Globus pallidus (tissue), 1 donor: ENCODE measurements at places on chromosomes 1 and 21.

- DNase-seq, result no peak
These were observed 134.2 kb upstream of the HP1BP3 start for GRCh38 chr1:20921285-20921684.

GRCh38 chr1:208036918-208037766, 126.2 kb upstream of the CD34 start:
- no peak for DNase-seq

DNA sequence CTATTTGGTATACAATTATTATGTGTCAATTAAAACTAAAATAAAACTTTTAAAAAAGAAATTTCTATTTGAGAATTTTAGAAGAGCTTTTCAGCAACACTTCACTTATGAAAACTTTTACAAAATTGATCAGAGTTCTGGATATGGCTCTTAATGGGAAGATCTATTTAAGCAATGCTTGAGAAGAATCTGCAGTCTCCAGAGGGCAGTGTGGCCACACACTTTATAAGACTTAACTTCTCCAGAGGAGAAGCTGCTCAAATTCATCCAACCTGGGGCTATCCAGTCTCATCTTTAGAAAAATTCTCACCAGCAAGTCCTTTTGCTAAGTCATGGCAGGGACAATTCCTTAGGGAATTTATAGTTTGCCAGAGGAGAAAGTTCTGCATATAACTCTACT, 25.2 kb upstream of the AGO1 start:
- no peak for DNase-seq

DNA sequence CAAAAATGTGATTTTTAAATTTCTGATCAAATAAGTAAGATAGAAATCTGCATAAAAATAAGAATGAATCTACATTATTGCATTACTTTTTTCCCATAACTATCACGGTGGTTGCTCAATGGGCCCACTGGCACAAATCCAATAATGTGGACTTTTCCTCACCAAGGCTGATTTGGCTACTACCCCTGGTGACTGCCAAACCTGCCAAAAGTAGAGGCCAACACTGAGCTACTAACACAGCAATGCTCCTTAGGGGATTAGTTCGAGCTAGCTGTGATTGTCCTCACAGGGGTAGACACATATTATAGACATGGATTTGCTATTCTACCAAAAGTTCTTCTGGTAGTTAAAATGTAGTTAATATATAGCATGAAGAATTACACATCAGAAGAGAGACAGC, 107.7 kb upstream of the ZNHIT6 start:
- no peak for DNase-seq

DNA sequence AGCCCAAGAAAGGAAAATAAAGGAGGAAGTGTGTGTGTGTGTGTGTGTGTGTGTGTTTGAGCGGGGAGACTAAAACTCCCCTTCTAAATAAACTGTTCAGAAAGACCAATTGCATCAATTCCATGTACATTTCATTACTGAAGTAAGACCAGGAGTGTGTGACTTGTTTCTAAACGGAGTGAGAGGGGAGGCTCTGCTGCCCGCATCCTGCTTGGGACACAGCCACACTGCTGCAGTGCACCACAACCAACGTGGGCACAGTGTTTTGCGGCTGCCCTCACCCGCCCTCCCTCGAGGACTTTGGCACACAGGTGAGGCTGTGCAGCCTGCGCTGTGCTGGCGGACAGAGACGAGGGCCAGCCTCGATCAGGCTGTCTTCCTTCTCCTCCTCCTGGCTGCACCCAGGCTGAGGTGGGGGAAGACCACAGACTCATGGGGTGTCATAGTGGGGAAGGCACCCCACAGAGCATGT, 31.0 kb upstream of the H6PD start:
- no peak for DNase-seq

DNA sequence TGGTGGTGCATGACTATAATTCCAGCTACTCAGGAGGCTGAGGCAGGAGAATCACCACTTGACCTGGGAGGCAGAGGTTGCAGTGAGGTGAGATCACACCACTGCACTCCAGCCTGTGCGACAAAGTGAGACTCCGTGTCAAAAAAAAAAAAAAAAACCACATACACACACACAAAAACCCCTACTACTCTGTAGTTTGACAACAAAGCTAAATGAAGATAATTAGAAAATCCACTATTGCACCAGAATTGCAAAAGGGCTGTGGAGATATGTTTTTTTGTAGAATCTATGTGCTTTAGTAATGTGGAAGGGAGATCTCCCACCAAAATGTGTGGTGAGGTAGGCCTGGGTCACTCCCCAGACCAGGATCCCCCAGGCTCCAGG, 32.2 kb upstream of the KHDRBS1 start:
- no peak for DNase-seq

GRCh38 chr21:41497008-41497407, 10.9 kb downstream of the TMPRSS2 start:
- DNase-seq, result no peak

GRCh38 chr21:36689324-36689723, 9.6 kb upstream of the SIM2 start:
- no peak for DNase-seq

- DNase-seq, result no peak
These were observed 735.3 kb upstream of the ADGRL4 start for GRCh38 chr1:79741720-79742421.

- no peak for DNase-seq
These were observed 135.7 kb downstream of the RGS7 start for GRCh38 chr1:241221319-241221718.

DNA sequence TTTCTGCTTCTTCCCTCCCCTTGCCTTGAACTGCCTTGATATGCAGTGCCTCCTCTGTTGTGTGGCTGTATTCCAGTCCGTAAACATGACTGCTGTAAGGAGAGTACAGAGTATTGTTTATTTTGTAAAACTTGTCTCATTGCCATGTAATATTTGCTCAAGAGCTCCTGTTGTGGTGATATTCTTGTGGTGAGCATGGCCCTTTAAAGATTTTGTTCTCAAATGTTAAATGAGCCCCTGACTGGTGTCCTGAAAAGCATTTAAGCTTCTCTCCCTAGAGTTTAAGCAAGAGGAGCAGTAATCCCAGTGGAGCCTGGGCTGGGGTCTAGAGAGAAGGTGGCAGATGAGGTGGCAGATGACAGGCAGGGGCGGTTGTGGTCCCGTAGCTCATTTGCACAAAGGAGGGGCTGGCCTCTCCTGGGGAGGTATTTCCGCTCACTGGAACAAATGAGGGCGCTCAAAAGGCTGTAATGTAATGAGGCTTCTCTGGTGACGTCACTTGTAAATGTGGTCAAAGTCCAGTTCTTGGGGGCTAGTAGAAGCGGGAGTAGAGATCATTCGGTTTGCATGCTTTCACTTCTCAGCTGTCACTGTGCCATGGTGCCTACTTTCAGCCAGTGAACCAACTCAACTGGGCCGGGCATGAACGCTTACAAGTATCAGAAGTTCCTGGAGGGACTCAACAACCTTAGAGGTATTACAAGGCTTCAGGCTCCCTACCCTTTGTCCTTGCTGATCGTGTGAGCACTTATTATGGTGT, 46.0 kb upstream of the MACF1 start:
- peak; percentile 40 for DNase-seq

- peak; percentile 76 for DNase-seq
These were observed 1.2 kb downstream of the EFNA1 start for GRCh38 chr1:155128755-155129473.

DNA sequence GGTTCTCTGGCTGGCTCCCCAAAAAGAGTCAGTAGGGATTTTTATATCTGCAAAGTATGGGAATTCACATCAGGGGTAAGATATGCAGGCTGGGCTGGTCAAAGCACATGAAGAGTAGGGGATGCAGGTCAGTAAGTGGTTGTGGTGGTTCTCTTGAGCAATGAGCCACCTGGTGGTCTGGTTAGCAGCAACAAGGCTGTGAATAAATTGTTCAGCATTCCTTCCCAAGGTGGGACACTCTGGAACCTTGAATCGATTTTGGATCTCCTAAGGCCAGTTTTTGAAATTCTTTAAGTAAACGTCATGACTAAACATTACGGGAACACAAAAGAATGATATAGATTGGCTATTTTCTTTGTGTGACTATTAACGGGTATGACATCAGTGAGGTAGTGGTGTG, 563.0 kb upstream of the NEGR1 start:
- DNase-seq, result no peak

DNA sequence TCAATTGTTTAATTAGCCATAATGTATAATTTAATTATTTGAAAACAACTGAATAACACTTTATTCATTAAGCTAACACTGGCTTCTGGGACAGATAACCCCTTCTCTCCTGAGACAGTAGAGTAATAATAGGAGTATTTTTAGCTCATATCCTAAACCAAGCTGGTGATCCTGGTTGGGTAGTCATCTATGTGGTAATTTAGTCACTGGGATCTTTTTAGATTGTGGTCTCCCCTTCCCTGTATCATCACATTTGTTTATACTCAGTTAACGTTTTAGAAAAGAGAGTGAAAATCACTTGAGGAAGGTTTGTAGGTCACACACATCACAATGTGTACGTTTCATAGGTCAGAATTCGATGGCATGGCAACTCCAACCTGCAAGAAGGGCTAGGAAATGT, 1356.6 kb upstream of the ADGRL2 start:
- no peak for DNase-seq

DNA sequence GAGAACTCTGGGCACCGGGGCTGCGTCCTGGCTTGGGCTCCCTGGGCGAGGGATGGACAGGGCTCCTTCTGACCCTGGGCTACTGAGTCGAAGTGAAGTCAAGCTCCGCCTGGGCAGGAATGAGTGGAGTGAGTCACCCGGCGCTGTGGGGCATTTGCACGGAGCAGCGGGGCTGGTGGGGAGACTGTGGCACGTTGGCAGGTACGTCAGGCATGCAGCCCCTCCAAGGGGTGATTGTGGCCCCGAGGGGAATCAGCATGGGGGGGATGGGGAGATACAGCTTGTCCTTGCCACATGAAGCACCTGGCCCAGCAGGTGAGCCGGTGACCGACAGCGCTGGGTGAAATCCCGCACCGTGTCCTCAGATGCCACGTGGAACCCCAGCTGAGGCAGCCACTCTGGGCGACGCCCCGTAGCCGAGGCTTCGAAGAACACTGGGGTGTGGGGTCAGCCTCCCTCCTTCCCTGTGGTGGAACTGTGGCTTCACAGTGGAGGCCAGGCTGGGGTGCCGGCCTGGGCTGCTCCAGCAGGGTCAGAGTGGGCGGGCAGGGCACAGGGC, 62.3 kb downstream of the COL18A1 start:
- no peak for DNase-seq

- no peak for DNase-seq
These were observed 1.9 kb downstream of the CTSE start for GRCh38 chr1:206021626-206022365.

GRCh38 chr1:245690156-245690690, 535.4 kb downstream of the KIF26B start:
- DNase-seq, result peak; percentile 65

DNA sequence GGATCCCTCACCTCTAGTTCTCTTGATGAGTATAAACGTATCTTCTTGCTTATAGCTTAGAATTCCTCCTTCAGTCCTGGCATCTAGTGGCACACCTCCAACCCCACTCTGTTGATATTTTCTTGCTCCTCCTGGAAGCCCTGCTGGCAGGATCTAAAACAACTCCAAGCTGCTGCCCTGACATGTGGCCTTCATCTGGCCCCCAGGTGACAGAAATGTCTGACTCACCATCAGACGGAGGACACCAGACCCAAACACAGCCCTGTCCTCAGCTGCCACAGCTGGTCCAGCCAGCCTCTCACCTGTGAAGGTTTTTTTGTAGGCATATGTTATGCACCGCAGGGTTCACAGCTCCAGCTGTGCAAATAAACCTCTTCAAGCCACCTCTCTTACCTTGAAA, 53.4 kb downstream of the KRTAP19-8 start:
- DNase-seq, result no peak

DNA sequence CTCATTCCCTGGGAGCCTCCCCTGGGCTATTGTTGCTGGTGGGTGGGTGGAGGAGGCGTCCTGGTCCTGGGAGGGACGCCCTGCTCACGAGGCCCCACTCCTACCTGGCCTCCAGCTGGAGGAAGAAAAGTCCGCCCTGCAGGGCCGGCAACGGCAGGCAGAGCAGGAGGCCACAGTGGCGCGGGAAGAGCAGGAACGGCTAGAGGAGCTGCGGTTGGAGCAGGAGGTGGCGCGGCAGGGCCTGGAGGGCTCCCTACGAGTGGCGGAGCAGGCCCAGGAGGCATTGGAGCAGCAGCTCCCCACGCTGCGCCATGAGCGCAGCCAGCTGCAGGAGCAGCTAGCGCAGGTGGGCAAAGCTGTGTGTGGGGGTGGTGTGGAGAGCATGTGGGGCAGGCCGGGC, 24.9 kb downstream of the CROCC start:
- no peak for DNase-seq

GRCh38 chr1:145847827-145848226, 2.4 kb downstream of the NUDT17 start:
- DNase-seq, result no peak

- DNase-seq, result no peak
These were observed 158.1 kb downstream of the RUNX1 start for GRCh38 chr21:34890724-34891612.

GRCh38 chr1:193241132-193241827, 54.9 kb upstream of the B3GALT2 start:
- DNase-seq, result no peak
